NCI-H1436 treated with DMSO at 0.1 percent for 48 hours (cell line): ENCODE measurements at places on chromosomes 1 and 21.

- DNase-seq = no peak
These were observed 32.2 kb downstream of the HSPG2 start for GRCh38 chr1:21904704-21905520.

DNA sequence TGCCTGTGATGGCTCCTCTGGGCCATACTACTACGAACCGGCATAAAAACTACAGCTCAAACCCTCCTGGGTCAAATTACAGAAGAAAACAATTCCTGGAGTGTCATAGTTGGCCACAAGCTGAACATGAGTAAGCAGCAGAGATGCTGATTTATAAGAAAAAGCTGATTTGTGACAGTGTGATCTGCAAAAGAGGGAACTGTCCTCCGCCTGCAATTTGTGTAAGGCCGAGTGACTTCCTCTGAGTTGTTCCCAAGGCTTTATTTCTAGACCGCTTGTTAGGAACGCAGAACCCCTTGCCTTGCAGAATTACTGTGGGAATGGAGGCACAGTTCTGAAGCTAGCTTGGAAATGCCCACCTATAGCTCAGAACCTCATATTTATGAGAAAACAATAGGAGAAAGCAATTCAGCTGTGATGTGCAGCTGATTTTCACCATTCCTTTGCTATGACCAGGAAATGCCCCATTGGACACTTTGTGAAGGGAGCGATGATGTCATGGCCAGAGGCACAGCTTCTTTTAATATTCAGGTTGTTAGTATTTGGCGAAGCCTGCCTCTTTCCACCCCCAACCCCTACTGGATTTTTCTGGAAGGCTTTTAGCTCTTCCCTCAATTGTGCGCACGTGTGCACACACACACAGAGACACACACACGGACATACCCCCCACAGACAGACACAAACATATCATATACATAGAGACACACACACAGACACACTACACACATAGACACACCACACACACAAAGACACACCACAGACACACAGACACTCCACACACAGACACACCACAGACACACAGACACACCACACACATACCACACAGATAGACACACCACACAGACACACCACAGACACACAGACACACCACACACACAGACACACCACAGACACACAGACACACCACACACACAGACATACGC lies 47.6 kb downstream of the IER5 start:
- DNase-seq = no peak

DNA sequence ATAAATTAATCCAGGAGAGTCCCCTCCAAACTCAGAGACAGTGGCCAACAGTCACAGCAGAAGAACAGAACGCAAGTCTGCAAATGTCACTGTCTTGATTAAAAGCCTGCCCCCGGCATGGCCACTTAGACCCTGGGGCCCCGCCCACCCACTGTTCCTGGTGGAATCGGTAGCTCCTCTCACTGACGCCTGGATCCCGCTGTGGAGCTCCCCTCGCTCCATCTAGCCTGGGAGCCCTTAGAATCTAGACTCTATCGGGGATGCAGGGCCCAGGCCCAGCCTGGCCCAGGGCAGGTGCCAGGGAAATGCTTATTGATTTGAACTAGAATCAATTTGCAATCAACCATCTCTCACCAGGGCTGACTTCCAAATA lies 21.4 kb upstream of the PLEKHG5 start:
- DNase-seq = no peak

DNA sequence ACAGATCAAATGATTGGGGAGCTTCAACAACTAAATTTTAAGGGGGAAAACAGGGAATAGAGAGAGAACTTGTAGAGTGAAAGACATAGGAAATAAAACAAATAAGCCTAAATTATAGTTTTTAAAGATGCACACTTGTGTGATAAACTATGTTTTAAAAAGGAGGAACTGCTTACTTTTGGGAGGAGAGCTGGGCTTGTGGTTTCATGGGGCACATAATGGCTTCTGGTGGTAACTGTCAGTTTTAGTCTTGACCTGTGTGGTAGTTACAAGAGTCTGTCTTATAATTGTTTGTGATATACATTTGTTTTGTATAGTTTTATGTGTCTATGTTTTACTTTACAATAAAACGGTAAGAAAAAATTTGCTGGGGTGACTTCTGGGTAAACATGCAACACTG lies 165.3 kb downstream of the COL24A1 start:
- DNase-seq = no peak

DNA sequence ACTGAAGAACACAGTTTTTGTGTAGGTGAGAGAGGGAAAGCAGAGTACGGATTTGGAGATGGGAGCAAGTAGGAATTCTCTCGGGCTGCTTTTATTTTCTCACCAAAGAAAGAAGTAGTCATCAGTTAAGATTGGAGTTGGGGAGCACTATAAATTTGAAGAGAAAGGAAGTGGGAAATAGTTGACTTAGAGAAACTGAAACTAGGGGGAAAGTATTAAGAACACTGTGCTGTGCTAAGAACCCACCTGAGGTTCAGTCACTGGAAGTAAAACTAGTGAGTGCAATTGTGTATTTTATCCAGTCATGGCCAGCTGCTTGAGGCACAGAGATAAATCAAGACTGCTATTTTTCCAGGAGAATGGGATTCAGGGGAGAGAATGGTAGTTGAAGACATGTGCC lies 37.4 kb downstream of the CLCC1 start:
- DNase-seq = no peak

- no peak for DNase-seq
These were observed 15.7 kb downstream of the HSD11B1 start for GRCh38 chr1:209720326-209720725.

DNA sequence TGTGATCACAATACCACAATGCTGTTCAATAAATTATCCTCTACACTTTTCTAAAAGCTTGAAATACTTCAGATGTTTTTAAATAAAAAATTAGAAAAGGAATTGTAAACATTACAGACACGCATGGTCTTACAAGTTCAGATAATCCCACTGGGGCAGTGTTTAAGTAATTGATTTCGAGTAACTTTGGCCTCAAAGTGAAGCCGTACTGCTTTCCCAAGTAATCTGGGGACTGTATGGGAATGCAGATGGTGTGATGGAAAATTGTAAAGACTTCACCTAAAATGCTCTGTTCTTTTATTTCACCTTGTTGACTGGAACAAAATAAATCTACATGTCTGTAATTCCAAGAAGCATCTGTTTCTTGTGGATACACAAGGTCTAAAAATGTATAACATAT lies 401.7 kb upstream of the LYPLAL1 start:
- no peak for DNase-seq

DNA sequence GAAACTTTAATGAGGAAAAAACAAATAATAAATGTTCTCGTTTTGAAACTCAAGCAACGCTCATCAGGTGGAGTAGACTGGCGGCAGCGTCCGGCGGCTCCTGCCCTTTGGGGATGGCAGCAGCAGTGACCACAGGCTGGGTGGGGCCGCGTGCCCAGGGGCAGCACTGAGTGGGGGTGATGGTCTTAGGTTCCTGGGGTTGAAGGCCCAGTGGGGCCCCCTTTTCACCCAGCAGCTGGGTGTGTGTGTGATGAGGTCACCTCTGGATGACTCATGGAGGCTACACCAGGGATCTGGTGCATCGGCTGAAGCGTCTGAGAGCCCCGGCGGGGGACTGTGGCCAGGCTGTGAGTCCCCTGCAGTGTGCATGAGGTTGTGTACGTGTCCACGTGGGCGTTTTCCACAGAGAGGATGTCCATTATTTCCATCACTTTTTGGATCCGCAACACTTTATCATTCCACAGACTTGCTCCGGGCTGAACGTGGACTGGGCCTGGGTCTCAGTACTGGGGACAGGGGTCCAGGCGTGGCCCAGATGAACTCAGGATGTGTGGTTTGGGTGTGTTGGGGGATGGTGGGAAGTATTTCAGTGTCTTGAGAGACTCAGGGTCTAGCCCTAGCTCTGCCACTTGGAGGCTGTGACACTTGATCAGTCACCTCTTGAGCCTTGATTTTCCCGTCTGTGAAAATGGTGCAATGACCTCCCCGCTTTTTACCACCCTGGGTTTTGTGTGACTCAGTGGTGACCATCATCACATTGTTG lies 25.6 kb downstream of the LDLRAP1 start:
- no peak for DNase-seq

- no peak for DNase-seq
These were observed 157.3 kb downstream of the GRIK3 start for GRCh38 chr1:36876990-36877389.

- no peak for DNase-seq
These were observed at the start of gene CD34 for GRCh38 chr1:207910591-207911354. CD34 (minus strand) TSS chr1:207911125; CDS start chr1:207911080, 45 bp downstream.

DNA sequence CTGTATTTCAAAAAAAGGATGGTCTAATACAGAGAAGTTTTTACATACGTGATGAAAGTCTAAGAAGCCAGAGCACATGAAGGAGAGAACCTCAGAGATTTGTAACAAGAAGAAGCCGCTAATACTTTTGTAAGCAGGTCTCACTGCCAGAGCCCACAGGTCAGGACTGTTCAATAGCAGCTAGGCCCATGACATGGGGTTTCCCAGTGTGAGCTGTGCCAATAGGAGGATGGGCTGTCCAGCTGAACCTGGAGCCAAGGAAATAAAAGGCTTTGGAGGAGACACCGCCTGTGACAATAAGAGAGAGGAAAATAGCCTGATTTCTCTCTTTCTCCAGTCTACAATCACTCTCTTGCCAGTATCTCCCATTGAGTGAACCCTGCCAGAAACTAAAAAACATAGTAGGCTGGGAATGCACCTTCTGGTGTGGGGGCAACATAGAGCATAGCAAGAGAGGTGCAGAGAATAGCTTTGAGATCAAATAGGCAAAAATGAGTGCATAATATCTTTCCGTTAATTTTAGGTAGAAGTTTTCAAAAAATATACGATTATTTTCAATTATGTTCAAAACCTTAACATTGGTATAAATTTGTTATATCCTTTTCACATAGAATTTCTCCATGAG lies 360.3 kb downstream of the NEGR1 start:
- no peak for DNase-seq

DNA sequence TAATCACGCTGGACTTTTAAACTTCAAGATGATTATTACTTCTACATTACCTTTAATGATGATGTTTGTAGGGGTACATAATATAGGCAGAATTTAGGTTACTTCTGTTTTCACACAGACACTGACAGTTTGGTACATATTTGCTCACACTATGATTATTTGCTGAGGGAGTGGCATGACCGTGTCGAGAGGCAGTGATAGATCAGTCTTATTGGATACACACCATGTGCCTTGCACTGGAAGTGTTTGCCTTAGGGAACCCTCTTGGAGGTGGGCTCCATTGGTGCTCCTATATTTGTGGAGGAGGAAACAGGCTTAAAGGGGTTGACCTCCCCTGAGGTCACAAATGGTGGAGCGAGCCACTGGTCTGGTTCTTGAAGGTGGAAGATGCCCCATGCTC lies 132.1 kb downstream of the PRDM2 start:
- no peak for DNase-seq

DNA sequence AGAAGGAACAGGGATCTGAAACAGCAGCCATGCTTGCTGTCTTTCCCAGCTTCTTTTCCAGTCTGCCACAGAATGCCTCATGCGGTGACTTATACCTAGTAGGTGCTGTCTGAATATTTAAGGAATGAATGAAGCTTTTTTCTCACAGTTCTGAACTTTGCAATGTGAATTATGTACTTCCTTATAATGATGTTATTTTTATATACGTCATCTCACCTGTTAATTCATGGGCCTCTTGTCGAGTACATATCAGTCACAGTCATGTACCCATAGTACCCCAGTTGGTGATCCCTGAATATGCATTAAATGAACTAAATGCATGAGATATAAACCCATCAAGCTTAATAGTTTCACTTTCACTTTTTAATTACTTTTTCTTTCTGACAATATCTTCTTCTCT lies 132.7 kb downstream of the NTNG1 start:
- DNase-seq = no peak

GRCh38 chr1:81126989-81127581 lies 673.6 kb upstream of the ADGRL2 start:
- DNase-seq = peak; percentile 77

DNA sequence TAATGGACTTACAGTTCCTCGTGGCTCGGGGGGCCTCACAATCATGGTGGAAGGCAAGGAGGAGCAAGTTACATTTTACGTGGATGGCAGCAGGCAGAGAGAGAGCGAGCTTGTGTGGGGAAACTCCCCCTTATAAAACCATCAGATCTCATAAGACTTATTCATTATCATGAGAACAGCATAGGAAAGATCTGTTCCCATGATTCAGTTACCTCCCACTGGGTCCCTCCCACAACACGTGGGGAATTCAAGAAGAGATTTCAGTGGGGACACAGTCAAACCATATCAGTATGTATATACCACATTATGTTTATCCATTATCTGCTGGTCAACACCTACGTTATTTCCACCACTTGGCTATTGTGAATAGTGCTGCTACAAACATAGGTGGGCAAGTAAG lies 352.3 kb upstream of the B3GALT2 start:
- no peak for DNase-seq

DNA sequence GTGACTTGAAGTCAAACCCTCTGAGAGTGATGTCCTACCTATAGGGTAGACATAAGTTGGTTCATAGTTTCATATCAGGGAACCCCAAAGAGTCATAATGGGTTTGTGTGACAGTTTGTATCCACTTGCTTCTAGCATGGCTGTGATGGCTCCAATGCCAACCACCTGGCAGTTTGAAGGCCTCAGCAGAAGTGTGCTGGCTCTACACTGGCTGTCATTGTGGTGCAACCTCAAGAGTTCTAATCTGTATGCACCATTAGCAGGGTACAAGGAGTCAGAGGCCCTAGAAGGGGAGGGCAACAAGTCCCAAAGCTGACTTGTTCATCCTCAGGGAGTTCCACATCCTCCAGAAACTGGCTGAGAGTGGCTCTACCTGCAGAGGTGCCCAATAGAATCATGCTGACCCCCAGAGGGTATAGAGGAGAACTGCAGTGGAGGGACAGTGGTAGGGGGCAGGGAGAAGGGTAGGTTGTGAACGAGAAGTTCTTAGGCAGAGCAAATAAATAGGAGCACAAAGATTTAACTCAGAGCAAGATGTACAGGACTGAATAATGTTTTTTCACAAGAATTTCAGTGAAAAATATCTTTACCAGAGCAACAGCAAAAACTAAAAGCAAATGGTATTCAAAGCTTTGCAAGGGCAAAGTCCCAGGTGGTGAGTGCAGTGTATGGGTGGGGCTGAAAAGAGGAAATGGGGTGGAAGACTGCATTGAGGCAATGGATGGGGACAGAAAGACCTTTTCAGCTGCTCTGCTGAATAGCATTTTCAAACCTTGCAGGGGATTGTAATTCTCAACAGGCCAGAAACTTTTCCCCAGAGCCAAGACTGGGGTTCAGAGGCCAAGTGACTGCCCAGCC lies 3.2 kb downstream of the FCRL2 start:
- DNase-seq = no peak

GRCh38 chr1:90434460-90434859 lies 282.6 kb downstream of the BARHL2 start:
- no peak for DNase-seq

GRCh38 chr1:226863446-226863845 lies 7.0 kb upstream of the PSEN2 start:
- DNase-seq = no peak
